Activated CD4-positive, alpha-beta T cell treated with anti-CD3 and anti-CD28 coated beads for 48 hours (primary cell): ENCODE measurements at places on chromosomes 1 and 21.

DNA sequence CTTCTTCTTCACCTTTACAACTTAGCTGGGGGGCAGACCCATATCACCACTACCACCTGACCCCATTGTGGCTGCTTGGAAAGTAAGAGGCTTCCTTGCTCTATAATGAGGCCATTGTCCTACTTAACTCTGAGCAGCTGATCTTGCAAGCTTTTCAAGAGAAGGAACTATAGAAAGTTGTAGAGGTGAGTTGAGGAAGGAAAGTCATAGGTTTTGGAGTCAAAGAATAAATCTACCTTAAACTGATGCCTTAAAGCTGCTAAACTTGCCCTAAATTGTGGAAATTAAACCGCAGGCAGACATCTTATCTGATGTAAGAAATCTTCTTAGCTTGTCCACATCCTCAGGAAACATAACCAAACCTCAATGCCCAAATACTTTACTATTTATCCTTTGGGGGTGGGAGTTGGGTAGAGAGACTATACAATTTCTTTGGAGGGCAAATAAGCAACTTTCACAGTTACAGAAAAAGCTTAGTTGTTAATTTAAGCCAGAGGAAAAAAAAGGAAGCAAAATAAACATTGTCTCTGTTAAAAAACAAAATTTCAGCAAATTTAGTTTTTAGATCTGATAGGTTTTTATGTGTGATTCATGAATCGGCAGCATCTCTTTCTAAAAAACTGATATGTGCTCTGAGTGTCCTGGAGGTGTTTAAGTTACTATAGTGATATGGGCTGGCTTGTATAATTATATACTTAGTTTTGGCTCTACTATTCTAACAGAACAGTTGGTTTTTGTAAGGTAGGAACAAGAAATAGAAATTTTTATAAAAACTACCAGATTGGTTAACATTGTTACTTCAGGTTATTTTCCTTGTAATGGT, 4.7 kb downstream of the IL23R start:
- no peak for DNase-seq

GRCh38 chr1:39933956-39934941, 20.7 kb upstream of the MFSD2A start:
- no peak for DNase-seq

DNA sequence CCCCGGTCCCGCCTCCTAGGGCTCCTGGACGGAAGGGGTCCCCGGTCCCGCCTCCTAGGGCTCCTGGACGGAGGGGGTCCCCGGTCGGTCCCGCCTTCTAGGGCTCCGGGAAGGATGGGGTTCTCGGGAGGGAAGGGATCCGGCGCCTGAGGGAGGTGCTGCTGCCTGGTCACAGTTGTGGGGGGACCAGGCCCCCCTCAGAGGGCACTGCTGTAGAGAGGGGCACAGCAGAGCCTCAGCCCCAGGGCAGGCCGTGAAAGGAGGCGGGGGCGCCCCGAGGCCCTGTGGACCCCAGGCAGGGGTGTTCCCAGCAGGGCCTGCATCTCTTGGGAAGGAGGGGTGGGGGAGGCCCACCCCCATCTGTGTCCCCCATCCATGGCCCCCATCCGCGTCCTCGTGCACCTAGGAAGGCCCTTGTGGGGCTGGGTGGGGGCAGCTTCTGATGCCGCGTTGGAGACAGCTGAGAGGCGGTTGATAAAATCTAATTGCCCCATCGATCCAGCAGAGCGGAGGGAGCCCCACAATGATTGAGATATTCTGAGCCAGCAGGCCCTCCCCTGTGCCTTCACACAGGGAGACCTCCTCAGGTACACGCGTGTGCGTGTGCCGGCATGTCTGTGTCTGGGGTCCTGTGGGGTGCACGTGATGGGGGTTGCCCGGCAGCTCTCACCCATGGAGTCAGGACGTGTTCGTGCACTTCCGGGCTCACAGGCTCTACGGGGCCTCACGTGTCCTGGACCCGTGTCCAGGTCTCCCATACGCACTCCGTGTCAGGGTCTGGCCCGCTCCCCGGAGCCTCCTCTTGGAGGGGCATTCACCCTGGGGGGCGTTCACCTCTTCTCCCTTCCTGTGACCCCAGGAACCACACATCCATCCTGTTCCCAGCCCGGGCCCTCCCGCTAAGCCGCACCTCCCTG, 12.9 kb downstream of the SAMD11 start:
- no peak for DNase-seq

DNA sequence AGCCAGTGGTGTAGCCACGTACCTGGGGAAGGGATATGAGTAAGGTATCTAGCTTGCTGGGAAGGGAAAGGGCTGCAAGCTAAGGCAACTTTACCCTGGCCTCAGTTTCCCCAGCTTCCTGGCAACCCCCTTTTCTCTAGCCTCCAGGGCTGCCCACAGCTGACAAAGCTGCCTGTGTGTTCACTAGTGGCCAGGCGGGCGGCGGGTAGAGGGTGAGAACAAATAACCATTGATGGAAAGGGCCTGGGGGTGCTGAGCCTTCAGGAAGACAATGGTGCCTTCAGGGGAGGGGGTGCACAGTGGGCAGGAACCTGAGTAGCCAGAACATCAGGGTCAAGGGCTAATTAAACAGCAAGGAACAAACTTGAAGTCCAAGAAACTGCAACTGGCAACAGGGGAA, 6.1 kb downstream of the CERS2 start:
- DNase-seq: no peak

DNA sequence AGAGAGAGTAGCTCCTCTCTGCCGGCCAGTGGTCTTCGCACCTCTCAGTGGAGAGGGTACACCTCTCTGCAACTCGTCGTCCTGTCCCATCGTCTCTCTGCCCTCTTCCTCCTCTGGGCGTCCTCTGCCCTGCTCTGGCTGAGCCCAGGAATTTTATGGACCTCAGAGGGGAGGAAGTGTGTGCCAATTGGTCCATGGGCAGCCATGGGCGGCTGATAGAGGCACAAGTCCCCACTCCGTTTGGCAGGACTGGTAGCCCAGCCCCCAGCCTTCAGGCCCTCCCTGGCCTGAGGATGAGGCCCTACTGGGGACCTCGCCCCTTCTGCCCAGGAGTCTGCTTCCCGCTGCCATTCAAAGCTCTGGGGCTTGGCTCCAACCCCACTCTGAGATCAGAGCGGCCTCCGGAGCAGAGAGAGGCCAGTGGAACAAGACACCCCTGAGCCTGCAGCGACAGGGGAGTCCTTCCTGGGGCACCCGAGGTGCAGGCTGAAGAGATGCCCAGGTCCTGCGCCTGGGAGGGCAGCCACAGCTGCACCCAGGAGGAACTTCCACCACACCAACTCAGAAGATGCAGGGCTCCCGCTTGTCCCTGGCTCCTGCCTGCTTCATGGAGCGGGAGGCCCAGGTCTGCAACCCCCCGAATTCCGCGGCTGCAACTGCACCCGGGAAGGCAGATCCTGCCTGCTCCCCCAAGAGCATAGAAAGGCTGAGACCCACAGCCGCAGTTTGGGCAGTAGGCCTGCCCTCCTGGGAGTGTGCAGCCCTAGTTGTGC, 659.9 kb downstream of the KCNT2 start:
- no peak for DNase-seq

DNA sequence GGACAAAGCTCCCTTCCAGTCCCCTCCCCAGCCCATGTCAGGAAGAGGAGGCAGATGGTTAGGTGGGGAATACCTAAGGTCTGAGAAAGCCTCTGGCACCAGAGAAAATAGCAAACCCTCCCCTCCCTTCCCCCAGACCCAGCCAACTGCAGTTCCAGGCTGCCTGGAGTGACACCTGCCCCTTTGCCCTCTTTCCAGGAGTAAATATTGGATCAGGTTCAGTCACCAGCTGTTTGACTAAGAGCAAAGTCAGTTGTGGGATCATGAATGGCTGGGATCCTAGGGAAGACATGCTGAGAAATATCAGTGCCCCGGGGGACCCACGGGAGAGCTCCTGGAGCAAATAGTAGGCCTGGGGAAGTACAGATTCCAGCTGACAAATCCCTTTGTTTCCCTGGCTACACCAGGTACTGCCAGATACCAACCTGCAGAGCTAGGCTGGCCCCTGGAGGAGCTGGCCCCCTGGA, 12.2 kb upstream of the CDK18 start:
- no peak for DNase-seq

GRCh38 chr1:178291166-178291565, 197.3 kb downstream of the RASAL2 start:
- DNase-seq: no peak

GRCh38 chr1:87888446-87888845, 559.8 kb downstream of the LMO4 start:
- DNase-seq: no peak

DNA sequence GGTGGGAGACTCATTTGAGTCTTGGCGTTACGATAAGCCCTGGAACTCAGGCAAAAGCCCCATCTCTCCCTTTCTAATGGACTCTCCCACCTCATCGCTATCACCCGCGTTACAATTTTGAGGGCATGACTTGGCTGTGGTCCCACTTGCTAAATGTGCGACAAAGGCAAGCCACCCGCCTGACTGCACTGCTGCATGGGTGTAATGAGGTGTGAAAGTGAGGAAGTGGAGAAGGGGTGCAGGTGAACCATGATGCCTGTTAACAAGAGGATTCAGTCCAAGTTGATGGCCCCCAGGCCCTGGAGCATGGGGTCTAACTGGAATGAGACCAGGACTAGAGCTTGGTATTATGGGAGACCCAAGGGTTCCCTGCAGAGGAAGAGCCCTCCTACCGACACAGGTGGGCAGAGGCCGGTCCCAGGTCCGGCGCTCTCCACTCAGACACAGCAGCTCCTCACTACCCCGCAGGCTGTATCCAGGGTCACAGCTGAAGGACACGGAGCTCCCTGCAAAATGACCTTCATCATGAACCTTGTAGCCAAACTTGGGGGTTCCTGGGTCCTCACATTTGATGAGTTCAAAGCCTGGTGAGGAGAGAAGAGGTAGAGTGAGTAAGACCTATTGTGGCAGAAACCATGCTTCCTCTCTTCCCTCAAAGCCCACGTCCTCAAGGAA, 165.4 kb upstream of the HMGB4 start:
- no peak for DNase-seq
